Stomach (tissue), 19 donors: ENCODE measurements at places on chromosomes 16 and 17. TPM values are rescaled to one million over a fixed set of nuclear protein-coding genes. Genes with fewer than 3 reads are reported as not detected.

The KRTAP9-8 gene
- polyA plus RNA-seq: not detected

- no peak for DNase-seq
Measured at GRCh38 chr16:22685459-22685830, 128.5 kb upstream of the HS3ST2 start.

The RNF151 gene
- not detected for polyA plus RNA-seq

GRCh38 chr17:62616993-62617893 lies 10.2 kb upstream of the MRC2 start:
- DNase-seq: peak; percentile 41

The CFAP52 gene
- not detected for polyA plus RNA-seq

- no peak for DNase-seq
Measured at GRCh38 chr17:3715296-3715695, 8.4 kb upstream of the HASPIN start.

The FASN gene
- 97.8 TPM for polyA plus RNA-seq

- DNase-seq: no peak
Measured at GRCh38 chr17:55577687-55578086, 66.4 kb upstream of the SMIM36 start.

- DNase-seq: no peak
Measured at GRCh38 chr16:13594823-13595222, 325.1 kb upstream of the ERCC4 start.

- peak; percentile 89 for DNase-seq
Measured at GRCh38 chr17:77437017-77437416, 296.2 kb downstream of the SEC14L1 start.

The MFAP4 gene
- 44.0 TPM for polyA plus RNA-seq

The SKAP1 gene
- 2.7 TPM for polyA plus RNA-seq

DNA sequence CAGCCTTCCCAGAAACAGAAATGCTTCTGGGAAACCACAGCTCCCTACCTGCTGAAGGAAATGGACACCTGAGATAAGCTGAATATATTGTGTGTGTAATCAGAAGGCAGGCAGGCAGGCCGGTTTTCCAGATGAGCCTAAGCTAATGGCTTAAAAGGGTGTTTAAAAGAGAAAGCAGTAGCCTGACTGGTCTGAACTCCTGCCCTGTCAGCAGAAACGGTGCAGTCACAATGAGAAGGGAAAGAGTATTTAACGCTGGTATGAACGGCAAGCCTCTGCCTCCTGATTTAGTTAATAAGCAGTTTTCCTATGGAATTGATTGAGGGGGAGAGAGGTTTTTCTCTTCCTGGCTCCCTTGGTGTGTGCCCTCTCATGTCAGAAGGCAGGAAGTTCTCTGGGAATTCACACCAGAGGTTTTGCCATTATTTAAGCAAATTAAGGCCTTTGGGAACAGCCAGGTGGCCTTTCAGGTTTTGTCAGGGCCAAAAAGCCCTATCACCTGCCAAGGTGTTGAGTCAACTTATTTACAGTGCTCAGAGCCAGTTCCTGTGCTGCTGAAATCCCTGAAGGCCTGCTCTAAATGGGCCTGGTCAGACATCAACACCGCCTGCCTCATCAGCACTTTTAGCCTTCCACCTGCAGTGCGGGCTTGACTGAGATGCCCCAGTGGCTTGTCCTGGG lies 41.6 kb downstream of the CDH1 start:
- DNase-seq: peak; percentile 73
